Amniotic epithelial cell (primary cell): ENCODE measurements at places on chromosomes 2 and 18.

GRCh38 chr18:23311351-23312121, 141.6 kb upstream of the RIOK3 start:
- peak; percentile 92 for DNase-seq

GRCh38 chr2:6975988-6976387, 58.8 kb downstream of the RNF144A start:
- peak; percentile 37 for DNase-seq

DNA sequence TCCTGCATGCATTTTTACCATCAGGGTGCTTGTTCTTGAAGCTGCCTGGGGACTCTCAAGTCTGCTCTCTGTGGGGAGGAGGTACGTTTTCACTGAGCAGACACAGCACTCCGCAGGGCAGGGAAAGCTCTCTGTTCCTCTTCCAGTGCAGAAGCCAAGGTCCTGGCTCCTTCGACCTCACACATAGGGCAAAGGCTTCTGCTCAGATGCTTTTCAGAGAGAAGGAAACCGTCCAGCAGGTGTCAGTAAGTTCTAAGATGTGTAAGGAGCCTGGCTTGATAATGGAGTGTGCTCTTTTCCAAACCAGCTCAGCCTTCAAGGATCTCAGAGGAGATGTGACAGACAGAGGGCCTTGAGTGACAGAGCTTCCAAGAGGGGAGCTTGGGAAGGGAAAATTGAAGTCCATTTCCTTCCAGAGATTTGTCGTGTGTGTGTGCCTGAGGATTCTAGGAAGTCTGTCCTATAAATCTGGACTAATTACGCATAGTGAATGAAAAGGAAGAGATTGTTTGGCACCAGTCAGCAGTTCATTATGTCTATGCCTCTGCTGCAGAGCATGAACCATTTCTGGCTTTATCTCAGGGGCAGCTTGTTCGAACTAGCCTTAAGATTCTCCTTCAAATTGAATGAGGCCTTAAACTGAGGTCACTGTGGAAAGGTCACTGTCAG, 67.3 kb upstream of the UPP2 start:
- DNase-seq = peak; percentile 66

DNA sequence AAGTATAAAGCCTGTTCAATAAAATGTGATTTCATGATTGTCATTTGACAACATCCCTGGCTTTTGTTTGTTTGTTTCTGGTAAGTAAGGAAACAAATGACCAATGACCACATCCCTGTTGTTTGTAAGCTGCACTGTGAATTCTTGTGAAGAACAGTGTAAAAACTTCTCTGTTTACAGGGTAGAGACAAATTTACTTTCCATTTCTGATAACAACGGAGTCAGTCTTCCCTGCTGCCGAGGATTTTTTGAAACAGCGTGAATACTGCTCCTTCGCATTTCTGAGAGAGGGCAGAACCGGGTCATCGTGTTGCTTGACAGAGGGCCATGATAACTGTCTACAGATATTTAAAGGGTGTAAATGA, 38.4 kb upstream of the CTAGE1 start:
- no peak for DNase-seq

DNA sequence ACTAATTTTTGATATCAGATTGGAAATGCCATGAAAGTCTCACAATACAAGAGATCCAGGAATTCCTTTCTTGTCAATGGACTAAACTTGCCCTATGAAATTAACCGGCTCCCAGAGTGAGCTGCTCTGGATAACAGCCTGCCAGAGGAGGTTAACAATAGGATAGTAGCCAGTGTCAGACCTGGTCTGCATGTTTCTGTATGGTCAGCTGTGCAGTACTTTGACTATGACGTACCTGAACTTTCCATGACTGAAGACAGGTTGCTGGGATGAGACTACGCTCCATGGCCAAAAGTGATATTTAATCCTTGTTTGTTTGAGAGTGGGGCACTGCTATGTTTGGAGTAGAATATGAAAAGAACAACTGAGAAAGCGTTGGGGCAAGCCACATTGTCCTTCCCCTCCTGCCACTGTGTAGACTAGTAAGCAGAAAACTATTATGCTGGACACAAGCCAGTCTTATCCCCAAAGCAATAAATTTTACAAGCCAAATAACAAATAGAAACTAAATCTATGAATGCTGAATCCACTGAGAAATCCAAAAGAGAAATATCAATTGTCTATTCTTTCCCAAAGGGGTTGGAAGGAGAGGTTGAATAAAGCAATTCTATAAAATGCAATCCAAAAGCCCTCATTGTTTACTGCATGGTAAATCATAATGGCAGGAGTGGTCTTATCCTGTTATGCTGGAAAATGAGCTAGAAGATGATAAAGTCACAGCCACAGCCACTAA, 115.5 kb upstream of the CYP26B1 start:
- DNase-seq = no peak

DNA sequence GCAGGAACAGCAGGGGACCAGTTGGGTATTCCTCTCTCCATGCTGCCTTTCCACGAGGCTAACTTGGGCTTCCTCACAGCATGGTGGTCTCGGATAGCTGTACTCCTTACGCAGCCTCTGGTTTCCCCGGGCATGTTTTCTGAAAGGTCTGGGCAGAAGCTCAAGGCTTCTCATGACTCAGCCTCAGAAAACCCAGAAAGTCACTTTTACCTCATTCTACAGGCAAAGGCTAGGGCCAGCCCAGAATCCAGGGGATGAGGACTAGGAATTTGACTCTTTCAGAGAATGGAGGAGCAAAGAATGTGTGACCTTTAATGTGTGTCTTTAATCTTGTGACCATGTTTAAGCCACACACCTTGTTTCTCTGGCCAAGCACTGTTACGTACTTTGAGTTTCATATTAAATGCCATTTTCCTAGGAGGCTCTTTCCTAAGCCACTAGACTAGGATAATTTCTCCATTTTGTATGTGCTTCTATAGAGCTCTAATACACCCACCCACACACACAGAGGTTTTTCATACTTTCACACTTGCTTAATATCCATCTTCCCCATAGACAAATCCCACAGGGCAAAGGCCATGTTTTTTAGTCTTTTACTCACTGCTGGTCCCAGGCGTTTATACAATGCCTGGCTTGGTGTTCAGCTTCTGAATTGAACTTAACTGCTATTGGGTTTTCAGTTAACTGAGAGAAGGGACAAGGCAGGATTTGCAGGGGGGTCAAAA, 77.3 kb downstream of the LONRF2 start:
- no peak for DNase-seq
